T-helper 2 cell treated with Interferon-gamma antibody and Interleukin-4, amounts not matched to agents 5 μg/mL and 100 μg/mL, for 36 hours (primary cell): ENCODE measurements at places on chromosomes 13 and 19.

DNA sequence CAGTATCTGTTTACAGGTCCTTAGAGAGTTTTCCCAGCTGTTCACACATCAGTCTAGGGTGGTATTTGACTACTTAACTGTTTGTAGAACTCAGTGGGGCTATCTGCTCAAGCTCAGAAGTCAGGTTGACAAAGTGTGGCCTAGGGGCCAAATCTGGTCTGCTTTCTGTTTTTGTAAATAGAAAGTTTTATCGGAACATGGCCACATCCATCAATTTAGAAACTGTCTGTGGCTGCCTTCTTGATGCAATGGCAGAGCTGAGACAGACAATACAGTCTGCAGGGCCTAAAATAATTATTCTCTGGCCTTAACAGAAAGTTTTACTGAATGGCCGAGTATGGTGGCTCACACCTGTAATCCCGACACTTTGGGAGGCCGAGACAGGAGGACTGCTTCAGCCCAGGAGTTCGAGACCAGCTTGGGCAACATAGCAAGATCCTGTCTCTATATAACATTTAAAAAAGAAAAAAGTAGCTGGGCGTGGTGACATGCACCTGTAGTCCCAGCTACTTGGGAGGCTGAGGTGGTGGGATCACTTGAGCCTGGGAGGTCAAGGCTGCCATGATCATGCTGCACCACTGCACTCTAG is 2.4 kb downstream of the SMG9 start:
- DNase-seq, result no peak

- DNase-seq, result no peak
Measured at GRCh38 chr13:103196356-103196755, 130.1 kb upstream of the SLC10A2 start.

GRCh38 chr13:113022391-113022744 is 53.4 kb downstream of the MCF2L start:
- DNase-seq, result no peak

- DNase-seq, result no peak
Measured at GRCh38 chr19:14416817-14417231, 2.3 kb downstream of the DDX39A start.

- DNase-seq, result no peak
Measured at GRCh38 chr13:87123987-87124784, 547.0 kb upstream of the SLITRK5 start.
